ENCODE measurements at places on chromosomes 16 and 17. TPM values are rescaled to one million over a fixed set of nuclear protein-coding genes. Genes with fewer than 3 reads are reported as not detected.
A peak's percentile ranks its signal among the peaks of the same experiment; 100 is the strongest.

The CARD14 gene
- total RNA-seq = 0.25 TPM

The CHMP1A gene
- 158 TPM for total RNA-seq

The SHISA9 gene
- total RNA-seq = not detected

- DNase-seq = no peak
These were observed 77.9 kb downstream of the SNX29 start for GRCh38 chr16:12054396-12054795.

DNA sequence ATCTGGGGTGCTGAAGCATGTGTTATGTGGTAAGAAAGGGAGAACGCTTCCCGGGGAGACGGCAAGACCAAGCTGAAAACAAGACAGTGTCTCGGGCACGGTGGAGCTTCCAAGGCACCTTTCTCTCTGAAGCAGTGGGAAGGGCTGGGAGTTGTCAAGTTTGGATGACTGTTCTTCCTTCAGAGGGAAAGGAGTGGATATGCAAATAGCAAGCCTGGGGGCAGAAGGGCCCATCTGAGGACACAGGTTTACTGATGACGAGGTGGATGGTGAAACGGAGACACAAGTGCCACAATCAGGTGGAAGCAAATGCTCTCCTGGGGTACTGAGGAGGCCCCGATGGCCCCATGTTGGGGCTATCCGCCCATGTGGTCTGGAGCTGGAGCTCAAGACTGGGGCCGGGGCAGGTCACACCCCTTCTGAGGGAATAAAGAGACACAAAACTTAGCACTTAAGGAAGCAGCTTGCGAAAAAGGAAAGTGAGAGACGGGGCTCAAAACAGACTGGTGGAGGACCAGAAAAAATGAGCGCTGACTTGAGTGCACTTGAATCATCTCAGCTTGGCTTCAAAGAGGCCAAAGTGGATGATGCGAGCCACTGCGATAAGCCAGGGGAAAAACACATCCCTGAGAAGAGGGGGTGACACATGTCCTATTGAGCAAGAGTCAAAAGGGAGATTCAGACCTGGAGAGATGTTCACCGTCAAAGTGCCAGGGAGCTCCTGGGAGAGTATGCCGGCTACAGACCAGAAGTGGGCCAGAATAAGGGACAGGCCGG, 34.8 kb upstream of the MTSS2 start:
- DNase-seq = no peak

- peak; percentile 26 for DNase-seq
These were observed 12.9 kb upstream of the BBS2 start for GRCh38 chr16:56532714-56533113.

DNA sequence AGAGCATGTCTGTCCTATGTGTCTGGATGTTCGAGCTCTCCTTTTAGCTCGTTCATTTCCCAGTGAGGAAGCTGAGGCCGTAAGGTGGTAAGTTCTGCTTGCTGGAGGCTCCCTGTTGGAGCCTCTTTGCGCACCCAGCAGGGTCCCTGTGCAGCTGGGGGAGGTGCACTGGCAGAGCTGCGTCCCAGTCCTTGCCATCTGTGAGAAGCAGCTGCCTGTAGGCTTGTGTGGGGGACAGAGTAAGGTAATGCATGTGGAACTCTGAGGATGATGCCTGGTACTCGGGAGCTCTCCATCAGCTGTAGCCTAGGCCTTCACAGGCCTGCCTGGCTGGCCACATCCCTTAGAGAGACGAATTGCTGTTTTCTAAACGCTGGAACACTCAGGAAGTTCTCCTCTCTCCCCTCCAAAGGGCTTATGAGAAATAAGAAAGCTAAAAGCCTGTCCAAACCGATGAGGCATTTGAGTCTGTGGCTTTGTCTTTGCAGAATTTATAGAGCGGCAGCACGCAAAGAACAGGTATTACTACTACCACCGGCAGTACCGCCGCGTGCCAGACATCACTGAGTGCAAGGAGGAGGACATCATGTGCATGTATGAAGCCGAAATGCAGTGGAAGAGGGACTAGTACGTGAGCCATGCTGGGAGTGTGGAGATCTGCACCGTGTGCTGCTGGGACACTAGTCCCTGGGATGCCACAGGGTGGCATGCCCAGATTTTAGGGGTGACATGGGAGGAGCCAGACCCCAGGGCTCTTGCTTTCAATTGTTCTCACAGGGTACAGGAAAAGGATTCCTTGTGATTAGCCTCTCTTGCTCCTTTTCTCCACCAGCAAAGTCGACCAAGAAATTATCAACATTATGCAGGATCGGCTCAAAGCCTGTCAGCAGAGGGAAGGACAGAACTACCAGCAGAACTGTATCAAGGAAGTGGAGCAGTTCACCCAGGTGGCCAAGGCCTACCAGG, 1.6 kb downstream of the NDUFB10 start:
- DNase-seq = peak; percentile 64
